ENCODE measurements at places on chromosomes 5 and 9.

DNA sequence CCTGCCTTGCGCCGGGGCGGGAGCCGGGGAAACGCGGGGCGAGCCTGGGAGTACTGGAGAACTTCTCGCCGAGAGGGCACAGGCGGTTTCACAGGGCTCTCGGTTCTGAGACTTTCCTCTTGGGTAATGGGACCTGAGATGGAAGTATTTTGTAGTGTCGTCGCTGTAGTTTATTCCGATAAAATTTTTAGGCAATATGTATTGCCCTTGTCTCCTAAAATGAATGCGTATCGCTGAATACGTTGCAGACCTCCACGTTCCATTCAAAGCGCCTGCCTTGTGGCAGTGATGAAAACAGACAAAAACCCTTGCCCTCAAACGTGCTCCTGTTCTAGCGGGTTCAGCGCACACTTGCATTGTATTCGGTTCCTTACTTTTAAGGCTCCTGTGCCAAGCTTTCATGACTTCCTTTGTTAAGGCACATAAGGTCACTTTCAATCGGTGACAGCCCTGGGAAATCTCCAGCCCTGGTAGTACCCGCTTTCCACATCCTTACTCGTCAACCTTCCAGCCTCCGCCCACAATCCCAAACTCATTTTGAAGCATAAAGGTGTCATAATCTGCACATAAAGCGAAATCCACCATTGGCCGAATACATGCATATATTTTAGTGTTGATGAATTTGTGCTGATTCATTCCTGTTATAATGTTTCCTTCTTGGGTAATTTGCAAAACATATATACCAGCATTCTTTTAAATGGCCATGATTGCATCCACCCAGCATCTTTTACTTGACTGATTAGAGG is 694 bp downstream of the RMI1 start:
- DNase-seq, result no peak

DNA sequence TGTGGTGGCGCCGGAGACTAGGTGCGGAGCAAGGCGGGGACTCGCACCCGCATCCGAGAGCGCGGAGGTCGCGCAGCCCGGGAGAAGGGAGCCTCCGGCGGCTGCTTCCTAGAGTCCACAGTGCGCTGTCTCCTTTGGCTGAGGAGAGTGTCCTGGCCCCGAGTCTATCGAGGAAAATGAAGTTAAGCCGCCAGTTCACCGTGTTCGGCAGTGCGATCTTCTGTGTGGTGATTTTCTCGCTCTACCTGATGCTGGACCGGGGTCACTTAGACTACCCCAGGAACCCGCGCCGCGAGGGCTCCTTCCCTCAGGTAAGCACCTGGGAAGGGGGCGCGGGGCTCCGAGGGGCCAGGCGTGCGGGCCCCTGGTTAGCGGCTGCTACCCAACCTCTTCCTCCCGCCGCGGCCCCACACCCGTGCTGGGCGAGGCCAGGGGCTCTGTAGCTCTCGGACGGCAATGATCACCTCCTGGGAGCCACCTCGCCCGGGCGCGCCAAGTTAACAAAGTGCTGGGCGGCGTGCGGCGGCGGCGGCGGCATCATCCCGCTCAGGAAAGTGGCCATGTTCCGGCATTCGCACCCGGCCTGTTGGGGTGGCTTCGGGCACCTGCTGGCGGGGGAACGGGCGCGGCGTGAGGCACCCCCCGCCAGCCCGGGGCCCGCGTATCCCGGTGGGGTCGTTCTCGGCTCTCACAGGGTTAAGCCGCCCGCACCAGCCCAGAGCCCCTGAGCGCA is 681 bp downstream of the MAN2A1 start:
- peak; percentile 5 for DNase-seq

DNA sequence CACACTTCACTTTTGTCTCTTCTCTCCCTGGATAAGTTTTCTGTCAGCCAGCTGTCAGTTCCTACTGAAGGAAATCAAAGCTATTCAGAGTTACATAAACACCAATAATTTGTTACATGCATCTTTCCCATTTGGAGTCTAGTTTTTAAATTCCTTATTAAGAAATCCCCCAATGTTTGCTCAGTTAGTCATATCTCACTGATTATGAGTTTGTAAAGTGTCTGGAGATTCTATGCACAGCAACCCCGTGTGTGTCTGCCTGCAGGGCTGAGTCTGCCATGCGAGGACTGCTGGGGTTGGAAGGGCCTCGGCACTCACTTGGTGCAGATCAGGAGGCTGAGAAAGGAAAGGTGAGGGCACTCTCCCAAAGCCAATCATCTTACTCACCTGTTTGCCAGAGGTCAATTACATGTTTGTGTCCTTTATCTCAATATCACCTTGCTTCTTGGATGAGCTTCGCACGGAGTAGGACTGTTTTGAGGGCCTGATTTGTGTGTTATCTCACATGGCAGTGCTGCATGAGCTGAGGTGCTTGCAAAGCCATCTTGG is 3.3 kb downstream of the ANKRD34B start:
- no peak for DNase-seq

GRCh38 chr5:16558984-16559629 is 57.7 kb downstream of the RETREG1 start:
- no peak for DNase-seq

- no peak for DNase-seq
Observed at GRCh38 chr9:136328622-136329041, 1.3 kb downstream of the GPSM1 start.

GRCh38 chr9:6417186-6417585 is 4.2 kb downstream of the UHRF2 start:
- no peak for DNase-seq

GRCh38 chr5:75620184-75620959 is 9.1 kb downstream of the ANKDD1B start:
- no peak for DNase-seq

DNA sequence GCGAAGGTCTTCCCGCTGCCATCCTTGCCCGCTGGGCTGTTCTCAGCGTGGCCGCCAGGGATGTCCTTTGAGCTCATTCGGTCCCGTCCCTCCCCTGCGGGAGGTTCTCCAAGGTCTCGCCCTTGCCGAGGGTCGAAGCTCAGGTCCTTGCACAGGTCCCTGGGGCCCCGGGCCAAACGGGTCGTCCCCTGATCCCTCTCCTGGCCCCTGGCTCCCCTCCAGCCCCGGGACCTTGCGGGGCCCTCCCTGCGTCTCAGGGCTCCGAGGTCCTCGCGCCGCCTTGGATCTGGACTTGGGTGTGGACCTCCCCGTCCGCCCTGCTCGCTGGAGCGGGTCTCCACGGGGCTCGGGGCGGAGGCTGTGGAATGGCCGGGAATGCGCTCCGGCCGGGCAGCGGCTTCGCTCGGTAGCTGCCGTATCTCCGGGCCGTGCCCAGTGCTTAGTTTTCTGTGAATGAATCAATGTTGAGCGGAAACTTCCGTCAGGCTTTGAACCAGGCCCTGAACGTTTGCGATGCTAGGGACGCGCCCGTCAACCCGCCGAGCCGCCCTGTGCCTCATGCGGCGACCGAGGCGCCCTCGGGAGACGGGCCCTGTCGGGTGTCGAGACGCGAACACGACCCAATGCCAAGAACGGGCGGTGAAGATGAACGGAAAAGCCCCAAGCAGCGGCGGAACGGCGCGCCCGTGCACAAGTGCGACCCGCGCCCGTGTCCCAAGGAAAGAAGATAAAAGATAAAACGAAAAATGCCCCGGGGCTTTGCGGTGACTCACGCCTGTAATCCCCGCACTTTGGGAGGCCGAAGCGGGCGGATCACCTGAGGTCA is 780 bp downstream of the RNU6ATAC start:
- peak; percentile 47 for DNase-seq
